ENCODE measurements at places on chromosomes 3 and 15.

- no peak for DNase-seq
These were observed 40.3 kb upstream of the ZPLD1 start for GRCh38 chr3:102394517-102394916.

DNA sequence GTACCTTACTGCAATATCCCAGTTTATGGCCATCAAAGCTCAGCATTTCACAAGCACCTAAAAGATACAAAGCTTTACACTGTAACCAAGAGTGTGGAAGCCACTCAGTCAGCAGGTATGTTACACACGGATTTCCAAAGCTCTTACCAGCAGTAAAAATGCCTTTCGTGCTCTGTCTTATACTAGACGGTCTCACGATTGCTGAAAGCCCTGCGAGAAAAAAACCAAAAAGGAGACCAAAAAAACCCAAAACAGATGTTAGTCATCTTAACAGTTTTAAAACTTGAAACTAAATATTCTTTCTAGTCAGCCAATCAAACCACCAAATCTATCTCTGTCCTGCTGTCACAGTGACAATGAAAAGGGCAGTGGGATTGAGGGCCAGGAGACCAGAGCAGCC, 39.0 kb downstream of the TAMM41 start:
- no peak for DNase-seq

GRCh38 chr3:169948559-169949448, 17.8 kb upstream of the SEC62 start:
- no peak for DNase-seq

GRCh38 chr3:76615719-76616118, 424.2 kb upstream of the ROBO2 start:
- DNase-seq, result no peak

Data from activated T-cell treated with anti-CD3 and anti-CD28 coated beads for 1 hour (primary cell).